Trophoblast cell (in vitro differentiated cells and primary cell): ENCODE measurements at places on chromosomes 7 and 10.
A peak's percentile ranks its signal among the peaks of the same experiment; 100 is the strongest.

- H3K27me3 ChIP-seq, result no peaks in the 10 kb centered on the region
- H3K27ac ChIP-seq, result no peak overlapping the region
- no peak overlapping the region for H3K4me3 ChIP-seq
- DNase-seq, result peak; percentile 51
- H3K36me3 ChIP-seq, result no peaks in the 10 kb centered on the region
These were observed 21.9 kb upstream of the VSIR start for GRCh38 chr10:71795248-71795647.

DNA sequence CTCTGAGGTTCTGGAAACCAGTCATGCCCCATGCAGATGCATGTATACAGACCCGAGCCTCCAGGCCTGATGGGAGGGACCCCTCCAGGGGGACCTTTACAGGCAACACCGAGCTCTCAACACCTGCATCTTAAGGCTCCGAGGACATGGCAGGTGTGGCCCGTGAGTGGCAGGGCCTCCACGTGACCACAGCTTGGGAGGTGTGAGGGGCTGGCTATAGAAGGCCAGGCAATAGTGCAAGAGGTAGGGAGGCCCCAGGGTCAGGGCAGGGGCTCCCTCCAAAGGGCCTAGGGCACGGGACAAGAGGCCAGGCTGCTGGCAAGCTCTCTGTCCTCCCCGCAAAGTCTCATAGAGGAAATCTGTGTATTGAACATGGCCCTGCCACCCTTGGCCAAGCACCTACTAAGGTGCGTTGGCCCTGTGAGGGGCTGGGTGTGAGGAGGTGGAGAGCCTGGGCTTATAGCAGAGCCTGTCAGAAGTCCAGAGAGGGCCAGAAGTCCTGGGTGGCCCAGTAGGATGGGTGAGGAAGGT, 134.2 kb downstream of the PTPN20 start:
- H3K27me3 ChIP-seq, result no peaks in the 10 kb centered on the region
- H3K4me1 ChIP-seq, result no peaks in the 10 kb centered on the region
- DNase-seq, result no peak
- H3K27ac ChIP-seq, result no peak overlapping the region
- no peaks in the 10 kb centered on the region for H3K36me3 ChIP-seq

DNA sequence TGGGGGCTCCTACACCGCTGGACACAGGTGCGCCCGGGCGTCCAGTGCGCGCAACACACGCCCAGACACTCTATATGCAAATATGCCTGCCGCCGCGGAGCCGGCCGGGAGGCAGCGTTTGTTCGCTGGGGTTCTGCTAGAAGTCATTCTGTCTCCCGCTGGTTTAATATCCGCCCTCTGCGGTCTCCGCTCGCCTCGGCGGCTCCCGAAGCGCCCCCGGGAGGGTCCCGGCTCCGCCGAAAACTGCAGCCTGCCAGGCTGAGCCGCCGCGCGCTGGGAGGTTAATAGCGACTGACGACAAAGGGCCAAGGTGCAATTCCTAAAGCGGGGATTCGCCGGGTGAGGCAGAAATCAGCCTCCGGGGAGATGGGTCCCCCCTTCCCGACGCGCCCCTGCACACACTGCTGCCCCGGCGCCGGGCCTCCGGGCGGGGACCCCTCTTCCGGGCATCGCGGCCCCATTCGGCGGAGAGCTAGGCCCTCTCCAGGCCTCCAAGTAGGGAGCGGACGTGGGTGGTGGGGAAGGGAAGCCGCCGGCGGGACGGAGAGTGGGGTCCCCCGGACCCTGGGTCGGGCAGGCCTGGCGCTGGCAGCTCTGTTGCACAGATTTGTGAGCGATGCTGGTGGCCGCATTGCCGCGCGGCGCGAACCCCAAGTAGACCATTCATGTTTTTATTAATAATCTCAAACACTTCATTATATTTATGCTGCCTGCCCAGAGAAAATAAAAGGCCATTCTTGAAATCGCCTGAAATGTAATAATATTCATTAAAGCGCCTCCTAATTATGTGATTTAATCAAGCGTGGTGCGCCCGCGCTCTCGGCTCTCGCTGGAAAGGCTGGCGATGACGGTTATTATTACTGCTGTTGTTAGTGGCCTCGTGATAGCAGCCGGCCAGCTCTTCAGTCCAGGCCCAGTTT, 9.1 kb downstream of the EN2 start:
- peaks cover 8% of the 10 kb centered on the region for H3K4me1 ChIP-seq
- no peaks in the 10 kb centered on the region for H3K36me3 ChIP-seq
- DNase-seq, result no peak
- no peak overlapping the region for H3K4me3 ChIP-seq
- peaks cover 82% of the 10 kb centered on the region for H3K27me3 ChIP-seq

DNA sequence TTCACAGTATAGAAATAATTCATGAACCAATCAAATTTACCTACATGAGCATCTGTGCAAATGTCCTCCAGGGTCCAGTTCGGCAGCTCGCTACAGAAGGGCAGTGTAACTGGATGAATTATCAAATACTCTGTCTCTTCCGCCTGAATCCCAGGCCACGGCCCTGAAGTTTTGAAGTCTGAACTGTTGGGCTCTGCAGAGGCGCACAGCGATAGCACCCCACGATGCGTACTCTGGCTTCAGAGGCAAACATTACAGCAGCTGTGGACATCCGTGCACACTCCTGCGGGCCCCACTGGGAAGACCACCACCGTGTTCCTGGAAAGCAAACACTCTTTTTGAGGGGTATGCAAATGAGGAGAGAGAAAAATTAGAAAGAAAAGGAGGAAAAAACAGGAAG, 259.8 kb upstream of the TCERG1L start:
- DNase-seq, result no peak
- H3K4me1 ChIP-seq, result no peaks in the 10 kb centered on the region
- no peak overlapping the region for H3K27ac ChIP-seq
- H3K4me3 ChIP-seq, result no peak overlapping the region

- no peaks in the 10 kb centered on the region for H3K27me3 ChIP-seq
- no peaks in the 10 kb centered on the region for H3K36me3 ChIP-seq
- peaks cover 5% of the 10 kb centered on the region for H3K4me1 ChIP-seq
- H3K4me3 ChIP-seq, result no peak overlapping the region
- no peak overlapping the region for H3K27ac ChIP-seq
These were observed 31.3 kb upstream of the RNF32 start for GRCh38 chr7:156609010-156609877.

GRCh38 chr7:42274053-42274452, 37.0 kb upstream of the GLI3 start:
- no peak overlapping the region for H3K27ac ChIP-seq
- H3K36me3 ChIP-seq, result no peaks in the 10 kb centered on the region
- no peak overlapping the region for H3K4me3 ChIP-seq

- H3K4me1 ChIP-seq, result peaks cover 3% of the 10 kb centered on the region
- H3K27me3 ChIP-seq, result no peaks in the 10 kb centered on the region
- H3K4me3 ChIP-seq, result no peak overlapping the region
- no peak for DNase-seq
These were observed 523.9 kb downstream of the SUGCT start for GRCh38 chr7:40658729-40659128.

DNA sequence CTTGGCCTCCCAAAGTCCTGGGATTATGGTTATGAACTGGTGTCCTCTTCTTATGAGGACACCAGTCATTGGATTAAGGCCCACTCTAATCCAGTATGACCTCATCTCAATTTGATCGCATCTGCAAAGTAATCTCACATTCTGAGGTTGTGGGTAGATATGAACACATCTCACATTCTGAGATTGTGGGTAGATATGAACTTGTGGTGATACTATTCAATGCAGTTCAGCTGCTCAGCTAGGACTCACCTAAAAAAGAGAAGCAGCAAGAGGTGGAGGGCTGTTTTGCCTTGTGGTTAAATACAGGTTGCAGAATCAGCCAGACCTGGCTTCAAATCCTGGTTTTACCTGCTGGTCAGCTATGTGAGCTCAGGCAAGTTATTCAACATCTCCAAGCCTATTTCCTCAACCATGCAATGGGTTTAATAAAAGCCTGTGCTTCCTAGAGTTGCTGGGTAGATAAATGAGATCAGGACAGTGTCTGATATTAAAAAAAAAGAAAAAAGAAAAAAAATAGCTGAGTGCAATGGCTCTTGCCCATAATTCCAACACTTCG, 8.5 kb upstream of the BAG3 start:
- no peak overlapping the region for H3K4me3 ChIP-seq
- H3K27me3 ChIP-seq, result no peaks in the 10 kb centered on the region
- DNase-seq, result no peak
- no peak overlapping the region for H3K27ac ChIP-seq

DNA sequence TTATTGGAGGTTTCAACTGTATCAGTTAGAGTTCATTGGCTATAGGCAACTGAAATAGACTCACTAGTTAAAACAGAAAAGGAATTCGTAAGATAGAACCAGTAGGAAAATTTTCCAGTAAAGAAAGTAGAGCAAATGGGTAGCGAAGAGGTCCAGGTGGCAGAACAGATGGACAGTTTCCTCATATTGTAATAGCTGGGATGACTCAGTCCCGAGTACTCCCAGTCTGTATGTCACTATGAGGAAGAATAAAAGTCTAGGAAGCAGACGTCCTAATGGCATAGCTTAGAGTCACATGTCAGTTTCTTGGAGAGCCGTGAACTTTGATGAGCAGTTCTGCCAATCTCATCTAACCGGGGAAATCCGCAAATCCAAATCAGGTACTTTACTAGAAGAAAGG, 95.3 kb downstream of the RNF32 start:
- peaks cover 2% of the 10 kb centered on the region for H3K36me3 ChIP-seq
- no peaks in the 10 kb centered on the region for H3K4me1 ChIP-seq
- H3K27me3 ChIP-seq, result no peaks in the 10 kb centered on the region

GRCh38 chr7:49099587-49100326, 175.4 kb downstream of the CDC14C start:
- DNase-seq, result no peak
- H3K36me3 ChIP-seq, result no peaks in the 10 kb centered on the region
- H3K4me1 ChIP-seq, result no peaks in the 10 kb centered on the region
- no peak overlapping the region for H3K4me3 ChIP-seq

DNA sequence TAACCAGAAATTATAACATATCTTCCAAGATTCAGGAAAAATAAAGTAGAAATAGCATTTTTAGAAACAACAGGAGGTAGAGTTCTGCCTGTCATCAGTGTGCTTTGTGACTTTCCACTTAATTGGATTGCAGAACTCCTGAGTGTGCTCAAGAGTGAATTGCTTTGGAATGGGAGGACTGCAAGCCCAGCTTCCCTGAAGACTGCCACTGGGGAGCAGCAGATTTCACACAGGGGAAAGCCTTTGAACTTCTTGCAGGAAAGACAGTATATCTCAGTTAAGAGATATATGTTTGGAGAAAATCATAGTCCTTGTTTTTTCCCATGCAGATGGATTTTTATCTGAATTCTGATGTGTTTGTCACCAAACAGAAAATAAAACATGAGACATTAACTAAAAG, 124.5 kb downstream of the TMEM168 start:
- H3K27ac ChIP-seq, result no peak overlapping the region
- no peaks in the 10 kb centered on the region for H3K27me3 ChIP-seq
- no peak overlapping the region for H3K4me3 ChIP-seq
- no peaks in the 10 kb centered on the region for H3K36me3 ChIP-seq
- DNase-seq, result no peak
